ENCODE measurements at places on chromosomes 3 and 15. TPM values are rescaled to one million over a fixed set of nuclear protein-coding genes. Genes with fewer than 3 reads are reported as not detected.

GRAMD2A gene
- 45.0 TPM for total RNA-seq

RLBP1 gene
- total RNA-seq = 0.17 TPM

SPINK8 gene
- not detected for total RNA-seq

CLDN16 gene
- 0.33 TPM for total RNA-seq

ACKR2 gene
- total RNA-seq = 0.67 TPM

CHRFAM7A gene
- not detected for total RNA-seq

CLDN1 gene
- 12.3 TPM for total RNA-seq

DLL4 gene
- total RNA-seq = under 0.01 TPM

LRRIQ4 gene
- not detected for total RNA-seq

CACNA2D2 gene
- 0.05 TPM for total RNA-seq

SYNPR gene
- not detected for total RNA-seq

ROBO1 gene
- total RNA-seq = 57.2 TPM

CHRNA5 gene
- 2.2 TPM for total RNA-seq

NAALADL2 gene
- total RNA-seq = 4.8 TPM

PLSCR5 gene
- not detected for total RNA-seq

PLA2G4F gene
- 0.71 TPM for total RNA-seq

FSIP1 gene
- total RNA-seq = 3.8 TPM

CADM2 gene
- not detected for total RNA-seq

C3orf80 gene
- not detected for total RNA-seq

RTP4 gene
- 0.50 TPM for total RNA-seq

CLEC3B gene
- 0.33 TPM for total RNA-seq

HHATL gene
- total RNA-seq = not detected

DNAJB11 gene
- total RNA-seq = 70.8 TPM

ZPLD1 gene
- 1.2 TPM for total RNA-seq

SI gene
- total RNA-seq = not detected

KCNMB2 gene
- not detected for total RNA-seq

B4GALT4 gene
- total RNA-seq = 34.8 TPM

ALPK3 gene
- total RNA-seq = 0.33 TPM

DUOX1 gene
- 15.0 TPM for total RNA-seq

NR1I2 gene
- not detected for total RNA-seq

ANKRD63 gene
- total RNA-seq = not detected

FGD5 gene
- total RNA-seq = not detected

ARGFX gene
- not detected for total RNA-seq

CTXN2 gene
- not detected for total RNA-seq

ONECUT1 gene
- not detected for total RNA-seq

SPSB4 gene
- not detected for total RNA-seq

LDHAL6B gene
- total RNA-seq = not detected

LRRC34 gene
- 2.3 TPM for total RNA-seq

STRA6 gene
- not detected for total RNA-seq

MNS1 gene
- total RNA-seq = under 0.01 TPM

IQCF5 gene
- total RNA-seq = not detected

GHSR gene
- not detected for total RNA-seq

FRMD5 gene
- total RNA-seq = 12.5 TPM

NLGN1 gene
- total RNA-seq = not detected

GPR62 gene
- not detected for total RNA-seq

All from mammary epithelial cell (primary cell).